ENCODE measurements at places on chromosomes 16 and 17. TPM values are rescaled to one million over a fixed set of nuclear protein-coding genes. Genes with fewer than 3 reads are reported as not detected.

Gene KRTAP9-8
- polyA plus RNA-seq, result not detected

Gene KRT34
- polyA plus RNA-seq, result not detected

Gene OR2C1
- polyA plus RNA-seq, result 0.37 TPM

Gene TMEM235
- polyA plus RNA-seq, result not detected

Gene HSF4
- 3.2 TPM for polyA plus RNA-seq

Gene CACNG5
- polyA plus RNA-seq, result 5.3 TPM

Gene TBKBP1
- 22.3 TPM for polyA plus RNA-seq

Gene FOXF1
- not detected for polyA plus RNA-seq

Measured in left renal cortex interstitium (tissue), 4 donors.